ENCODE measurements at places on chromosomes 6 and 20.

DNA sequence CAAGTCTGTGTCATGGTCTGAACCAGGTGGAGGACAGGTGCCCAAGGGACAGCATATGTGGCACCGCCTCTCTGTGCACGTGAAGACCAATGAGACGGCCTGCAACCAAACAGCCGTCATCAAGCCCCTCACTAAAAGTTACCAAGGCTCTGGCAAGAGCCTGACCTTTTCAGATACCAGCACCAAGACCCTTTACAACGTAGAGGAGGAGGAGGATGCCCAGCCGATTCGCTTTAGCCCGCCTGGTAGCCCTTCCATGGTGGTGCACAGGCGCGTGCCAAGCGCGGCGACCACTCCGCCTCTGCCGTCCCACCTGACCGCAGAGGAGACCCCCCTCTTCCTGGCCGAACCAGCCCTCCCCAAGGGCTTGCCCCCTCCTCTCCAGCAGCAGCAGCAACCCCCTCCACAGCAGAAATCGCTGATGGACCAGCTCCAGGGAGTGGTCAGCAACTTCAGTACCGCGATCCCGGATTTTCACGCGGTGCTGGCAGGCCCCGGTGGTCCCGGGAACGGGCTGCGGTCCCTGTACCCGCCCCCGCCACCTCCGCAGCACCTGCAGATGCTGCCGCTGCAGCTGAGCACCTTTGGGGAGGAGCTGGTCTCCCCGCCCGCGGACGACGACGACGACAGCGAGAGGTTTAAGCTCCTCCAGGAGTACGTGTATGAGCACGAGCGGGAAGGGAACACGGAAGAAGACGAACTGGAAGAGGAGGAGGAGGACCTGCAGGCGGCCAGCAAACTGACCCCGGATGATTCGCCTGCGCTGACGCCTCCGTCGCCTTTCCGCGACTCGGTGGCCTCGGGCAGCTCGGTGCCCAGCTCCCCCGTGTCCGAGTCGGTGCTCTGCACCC, 109.5 kb upstream of the RAB32 start:
- DNase-seq, result no peak

DNA sequence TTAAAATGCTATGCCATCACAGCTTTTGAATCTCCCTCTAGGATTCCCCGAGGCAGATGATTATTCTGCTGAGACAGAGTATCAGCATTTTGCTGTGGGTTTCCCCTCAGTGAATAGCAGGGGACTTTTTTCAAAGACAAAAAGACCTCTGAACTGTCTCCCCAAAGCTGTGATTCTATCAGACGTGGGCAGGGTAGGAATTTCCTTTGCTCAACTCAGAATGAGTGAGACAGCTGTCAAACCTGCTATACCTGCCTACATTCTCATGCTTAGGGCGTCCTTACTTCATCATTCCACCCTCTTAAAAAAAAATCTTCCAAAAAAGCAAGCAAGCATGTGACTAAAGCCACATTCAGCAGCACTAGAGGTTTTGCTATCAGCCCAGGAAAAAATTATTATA, 147.6 kb upstream of the FAM83B start:
- DNase-seq, result no peak

GRCh38 chr6:146135167-146135566, 106.3 kb downstream of the GRM1 start:
- DNase-seq, result no peak

DNA sequence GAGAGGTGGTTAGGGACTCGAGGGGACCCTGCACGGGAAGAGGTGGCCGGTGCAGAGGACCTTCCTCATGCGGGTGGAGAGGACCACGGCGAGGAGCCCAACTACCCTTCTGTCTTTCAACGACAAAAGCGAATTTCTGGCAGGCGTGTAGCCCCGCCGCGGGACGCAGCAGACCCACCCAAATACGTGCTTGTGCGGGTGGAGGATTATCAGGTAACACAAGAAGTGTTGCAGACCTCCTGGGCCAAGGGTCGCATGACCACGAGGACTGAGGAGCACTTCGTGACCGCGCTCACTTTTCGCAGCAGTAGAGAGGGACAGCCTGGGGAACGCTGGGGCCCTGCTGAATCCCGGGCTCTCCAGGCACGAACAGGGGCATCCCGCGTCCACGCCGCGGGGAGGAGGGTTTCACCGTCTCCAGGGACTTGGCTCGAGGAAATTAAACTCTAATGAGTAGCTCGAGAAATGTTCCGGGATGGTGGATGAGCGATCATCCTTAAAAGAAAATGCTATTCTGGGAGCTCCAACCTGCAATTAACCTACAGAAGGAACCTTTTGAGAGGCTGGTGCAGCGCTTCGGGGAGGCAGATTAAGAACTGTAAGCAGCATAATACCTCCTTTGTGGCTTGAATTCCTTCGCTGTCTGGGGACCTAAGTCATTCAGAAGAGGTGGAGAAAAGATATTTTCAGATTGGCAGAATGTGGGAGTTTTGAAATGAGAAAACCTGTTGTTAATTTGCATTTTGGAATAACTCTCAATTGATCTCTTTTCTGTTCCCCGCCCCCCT, 804 bp downstream of the C6orf141 start:
- peak; percentile 13 for DNase-seq
